ENCODE measurements at places on chromosomes 6 and 20. TPM values are rescaled to one million over a fixed set of nuclear protein-coding genes. Genes with fewer than 3 reads are reported as not detected.

Gene BMP5
- not detected for polyA plus RNA-seq

Gene DEFB132
- not detected for polyA plus RNA-seq

Gene TBP
- 25.6 TPM for polyA plus RNA-seq

Gene ZBTB12
- not detected for polyA plus RNA-seq

Gene BCAS4
- polyA plus RNA-seq = 51.5 TPM

Gene DSP
- polyA plus RNA-seq = not detected

Gene GNAS-AS1
- polyA plus RNA-seq = not detected

Gene RIPOR3
- 0.98 TPM for polyA plus RNA-seq

Gene LINC00237
- 0.56 TPM for polyA plus RNA-seq

Gene TMEM244
- not detected for polyA plus RNA-seq

Gene ARMC2
- 4.9 TPM for polyA plus RNA-seq

Gene MAVS
- 8.5 TPM for polyA plus RNA-seq

Gene HLA-A
- 4,021 TPM for polyA plus RNA-seq

Gene RNF144B
- polyA plus RNA-seq = 3.0 TPM

Gene AVP
- not detected for polyA plus RNA-seq

Gene MYBL2
- polyA plus RNA-seq = 0.07 TPM

Gene CST4
- not detected for polyA plus RNA-seq

Gene CBFA2T2
- 14.8 TPM for polyA plus RNA-seq

Gene THEMIS
- polyA plus RNA-seq = 183 TPM

Gene SGK2
- polyA plus RNA-seq = not detected
